Kasumi-1 (cell line): ENCODE measurements at places on chromosomes 4 and X.
A peak's percentile ranks its signal among the peaks of the same experiment; 100 is the strongest.

- DNase-seq, result peak; percentile 1
Measured at GRCh38 chrX:46803140-46803539, 33.7 kb upstream of the RP2 start.

DNA sequence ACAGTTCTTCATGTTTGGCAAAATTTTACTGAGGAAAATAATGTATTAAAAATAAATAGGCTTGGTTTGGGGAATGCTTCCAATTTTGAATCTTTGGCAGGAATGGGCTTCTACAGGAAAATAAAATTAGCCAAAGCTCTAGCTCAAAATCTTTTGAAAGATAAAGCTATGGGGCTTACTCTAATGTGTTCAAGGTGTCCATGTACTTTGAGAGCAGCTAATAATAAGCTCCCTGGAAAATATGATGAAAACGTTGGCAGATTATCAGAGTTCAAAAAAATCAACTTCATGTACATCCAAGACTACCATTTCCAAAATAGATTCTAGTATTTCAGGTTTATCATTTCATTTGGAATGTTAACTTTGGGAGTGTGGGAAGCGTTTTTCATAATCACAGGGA lies 158.4 kb downstream of the EMCN start:
- no peak for DNase-seq

DNA sequence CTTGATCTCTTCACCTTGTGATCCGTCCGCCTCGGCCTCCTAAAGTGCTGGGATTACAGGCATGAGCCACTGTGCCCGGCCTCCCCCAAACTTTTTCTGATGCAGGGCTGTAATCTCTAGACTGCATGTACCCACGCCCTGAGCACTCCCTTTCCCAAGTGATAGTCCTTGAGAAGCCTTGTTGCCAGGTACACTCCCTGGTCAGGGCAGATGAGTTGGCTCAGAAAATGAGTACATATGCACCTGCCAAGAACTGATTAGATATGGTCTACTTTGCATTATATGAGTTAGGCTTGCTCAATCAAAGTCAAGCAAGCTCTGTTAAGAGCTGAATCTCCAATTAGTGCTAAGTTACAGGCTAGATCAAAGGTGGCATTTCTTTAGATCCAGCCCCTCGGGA lies 20.3 kb downstream of the APOO start:
- DNase-seq, result no peak

DNA sequence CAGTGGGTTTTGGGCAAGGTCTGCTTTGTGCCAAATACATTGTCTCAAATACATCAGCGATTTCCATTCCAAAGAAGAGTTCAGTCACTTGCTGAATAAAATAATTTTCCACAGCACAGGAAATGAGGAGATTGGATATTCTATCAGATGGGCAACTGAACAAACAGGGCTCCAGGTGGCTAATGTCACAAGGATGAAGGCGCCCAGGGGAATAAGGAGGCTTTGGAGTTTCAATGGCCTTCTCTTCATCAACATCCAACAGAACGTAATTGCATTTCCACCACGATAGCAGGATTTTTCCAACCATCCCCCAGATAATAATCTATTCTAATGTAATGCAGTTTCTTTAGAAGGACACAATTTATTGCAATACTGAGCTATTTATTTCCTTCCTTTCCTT lies 104.7 kb upstream of the KLHL13 start:
- no peak for DNase-seq

DNA sequence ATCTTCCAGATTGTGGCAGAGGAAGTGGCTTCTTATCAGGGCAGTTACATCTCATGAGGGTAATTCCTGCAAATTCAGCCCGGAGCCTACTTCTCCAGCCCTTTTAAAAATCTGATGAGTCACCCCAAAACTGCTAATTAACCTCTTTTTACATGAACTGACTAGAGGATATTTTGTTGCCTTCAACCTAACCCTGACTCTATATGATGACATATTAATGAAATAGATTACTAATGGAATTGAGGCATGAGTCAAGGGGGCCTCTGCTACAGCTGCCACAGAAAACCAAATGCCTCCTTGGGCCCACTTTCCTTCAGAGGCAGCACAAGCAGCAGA lies 72.5 kb downstream of the QRFPR start:
- no peak for DNase-seq

DNA sequence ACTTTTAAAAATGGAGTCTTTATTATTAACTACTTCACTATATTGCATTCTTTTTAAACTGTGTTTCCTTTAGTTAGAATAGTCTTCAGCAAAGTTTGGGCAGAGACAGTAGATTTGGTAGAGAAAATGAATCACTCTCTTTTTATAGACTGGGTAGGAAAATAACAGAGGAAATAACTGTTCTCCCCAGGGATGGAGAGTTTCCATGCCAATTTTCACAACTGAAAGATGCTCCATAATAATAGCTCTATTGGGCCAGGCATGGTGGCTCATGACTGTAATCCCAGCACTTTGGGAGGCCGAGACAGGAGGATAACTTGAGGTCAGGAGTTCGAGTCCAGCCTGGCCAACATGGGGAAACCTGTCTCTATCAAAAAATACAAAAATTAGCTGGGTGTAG lies 13.1 kb downstream of the HSD17B13 start:
- no peak for DNase-seq

- no peak for DNase-seq
Measured at GRCh38 chrX:112627206-112627605, 52.5 kb downstream of the LHFPL1 start.

DNA sequence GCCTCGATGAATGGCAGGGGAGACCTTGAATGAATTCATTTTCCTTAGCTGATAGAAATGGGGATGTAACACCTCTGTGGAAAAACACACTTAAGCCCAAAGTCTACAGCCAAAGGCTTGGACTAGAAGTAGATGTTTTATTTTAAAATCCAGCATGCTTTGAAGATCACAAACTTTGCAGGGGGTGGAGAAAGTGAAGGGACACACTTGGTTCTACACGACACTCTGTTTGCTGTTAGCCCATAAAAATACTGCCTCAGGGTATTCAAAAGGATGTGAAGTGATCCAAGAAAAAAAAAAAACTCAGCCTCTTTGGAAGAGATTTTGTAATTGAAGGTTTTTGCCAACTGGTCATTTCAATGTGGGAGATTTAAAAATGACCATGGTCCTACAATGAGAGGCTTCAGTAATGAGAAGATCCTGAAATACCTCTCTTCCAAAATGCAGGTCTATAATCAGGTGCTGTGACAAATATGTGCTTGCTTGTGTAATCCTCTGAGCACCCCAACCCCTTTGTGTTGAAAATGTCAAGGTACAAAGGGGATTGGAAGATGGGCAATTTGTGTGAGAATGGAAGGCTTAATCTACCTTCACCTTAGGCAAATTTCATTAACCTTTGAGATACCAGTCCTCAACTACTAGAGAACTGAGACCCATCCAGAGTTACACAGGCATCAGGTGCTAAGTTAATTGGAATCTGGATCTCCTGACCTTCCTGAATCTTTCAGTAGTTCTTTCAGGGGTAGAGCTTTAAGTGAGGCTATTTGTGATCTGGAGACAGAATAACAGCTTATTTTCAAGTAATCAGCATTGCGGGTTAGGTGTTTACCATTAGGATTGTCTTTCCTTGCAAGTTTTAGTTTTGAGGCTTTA lies 82.5 kb downstream of the HS6ST2 start:
- no peak for DNase-seq

DNA sequence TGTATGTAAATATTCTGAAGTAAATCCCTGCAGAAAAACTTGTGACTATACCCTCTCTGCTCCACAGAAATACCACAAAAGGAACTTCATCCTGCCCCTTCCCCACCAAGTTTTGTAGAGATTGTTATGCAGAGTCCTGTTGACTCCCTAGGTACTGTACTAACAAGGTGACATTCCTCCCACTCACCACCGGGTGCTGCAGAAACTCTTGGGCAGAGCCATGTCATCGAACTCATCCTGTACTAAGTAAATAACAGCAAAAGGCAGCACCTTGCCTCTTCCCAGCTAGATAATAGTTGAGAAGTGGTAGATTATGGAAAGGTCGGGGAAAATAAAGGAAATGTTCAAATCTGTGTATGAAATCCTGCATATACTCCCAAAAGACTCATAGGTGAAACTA lies 233.3 kb downstream of the STPG2 start:
- peak; percentile 51 for DNase-seq

GRCh38 chr4:100582146-100582545 lies 64.3 kb upstream of the EMCN start:
- no peak for DNase-seq

DNA sequence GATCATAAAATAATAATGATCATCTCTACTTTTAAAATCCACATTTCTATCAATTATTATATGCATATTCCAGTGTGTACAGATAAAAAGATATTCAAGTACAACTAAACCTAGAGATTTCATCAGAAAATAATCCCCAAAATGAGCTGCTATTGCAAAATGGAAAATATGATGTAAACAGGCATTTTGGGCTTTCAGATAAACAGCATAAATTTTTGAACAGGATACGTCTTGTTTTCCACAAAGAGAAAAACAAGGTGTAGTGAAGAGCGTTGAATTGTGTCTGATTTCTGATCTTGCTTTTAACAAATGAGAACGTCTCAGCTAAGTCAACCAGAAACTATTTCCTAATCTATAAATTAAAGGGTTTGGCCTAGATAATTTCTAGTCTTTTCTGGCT lies 349.6 kb upstream of the FTHL17 start:
- no peak for DNase-seq
